ENCODE measurements at places on chromosomes 11 and 22.

DNA sequence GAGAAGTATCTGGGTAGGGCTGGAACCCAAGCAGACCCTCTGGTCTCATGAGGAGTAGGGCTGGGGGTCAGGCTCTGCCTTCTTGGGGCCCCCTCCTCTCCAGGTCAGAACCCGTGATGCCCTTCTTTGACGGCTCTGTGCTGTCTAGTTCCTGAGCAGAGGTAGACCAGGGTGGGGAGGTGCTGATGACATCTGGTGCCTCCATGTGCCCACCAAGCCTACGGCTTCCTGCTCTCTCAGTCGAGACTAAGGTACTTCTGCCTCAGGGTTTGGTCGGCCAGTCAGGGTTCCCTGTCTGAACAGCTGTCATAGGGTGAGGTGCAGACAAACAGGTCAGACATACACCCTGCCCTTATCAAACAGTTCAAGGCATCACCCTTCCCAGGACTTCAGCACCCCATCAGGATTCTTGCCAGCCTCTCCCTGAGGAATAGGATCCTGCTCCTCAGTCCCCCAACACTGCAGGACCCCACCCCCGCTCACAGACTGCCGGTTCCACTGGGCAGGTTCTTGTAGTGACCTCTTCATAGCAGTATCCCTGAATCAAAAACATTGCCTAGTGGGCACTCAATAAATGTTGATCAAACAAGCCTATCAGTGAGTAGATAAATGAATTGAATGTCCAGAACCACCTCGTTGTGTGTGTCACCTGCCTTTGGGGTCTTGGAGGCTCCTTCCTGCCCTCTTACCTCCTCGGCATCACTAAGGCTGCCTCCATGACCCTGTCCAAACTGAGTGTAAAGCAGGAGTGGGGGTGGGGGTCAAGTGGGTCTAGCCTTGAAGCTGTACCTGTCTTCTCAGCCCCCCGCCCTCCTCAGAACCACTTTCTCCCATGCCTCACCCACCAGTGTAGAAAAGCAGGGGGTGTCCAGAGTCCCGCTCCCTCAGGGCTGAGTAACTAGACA, 158.2 kb downstream of the BUD13 start:
- DNase-seq: no peak

DNA sequence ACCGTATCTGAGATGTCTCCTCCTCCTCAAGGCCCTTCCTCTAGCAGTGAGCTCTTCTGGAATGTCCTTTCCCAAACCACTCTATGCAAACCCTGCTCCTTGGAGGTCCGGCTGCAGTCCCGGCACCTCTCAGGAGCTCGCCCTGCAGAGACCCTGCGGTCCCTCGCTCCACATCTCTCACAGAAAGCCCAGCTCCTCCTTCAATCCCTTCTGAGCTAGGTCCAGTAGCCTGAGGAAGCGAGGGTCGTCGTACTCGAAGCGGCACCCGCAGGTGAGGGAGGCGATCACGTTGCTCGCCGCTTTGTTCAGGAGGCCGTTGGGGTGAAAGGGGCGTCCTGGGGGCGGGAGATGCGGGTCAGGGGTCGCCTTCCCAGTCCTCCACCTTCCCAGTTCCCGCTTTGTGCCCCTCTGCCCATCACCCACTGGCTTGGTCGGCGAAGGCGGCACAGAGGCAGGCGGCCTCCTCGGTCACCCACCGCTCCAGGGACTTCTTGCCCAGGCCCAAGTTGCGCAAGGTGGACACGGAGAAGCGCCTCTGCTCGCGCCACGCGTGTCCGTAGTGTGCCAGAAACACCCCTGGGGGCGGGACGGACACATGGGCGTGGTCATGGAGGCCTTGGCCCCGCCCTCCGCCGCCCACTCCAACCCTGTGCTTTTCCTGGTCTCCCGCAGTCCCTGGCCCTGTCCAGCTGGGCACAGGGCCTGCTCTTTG, 21.5 kb upstream of the CYP2D6 start:
- no peak for DNase-seq

- DNase-seq: no peak
Measured at GRCh38 chr22:43004362-43005035, 10.4 kb downstream of the PACSIN2 start.

DNA sequence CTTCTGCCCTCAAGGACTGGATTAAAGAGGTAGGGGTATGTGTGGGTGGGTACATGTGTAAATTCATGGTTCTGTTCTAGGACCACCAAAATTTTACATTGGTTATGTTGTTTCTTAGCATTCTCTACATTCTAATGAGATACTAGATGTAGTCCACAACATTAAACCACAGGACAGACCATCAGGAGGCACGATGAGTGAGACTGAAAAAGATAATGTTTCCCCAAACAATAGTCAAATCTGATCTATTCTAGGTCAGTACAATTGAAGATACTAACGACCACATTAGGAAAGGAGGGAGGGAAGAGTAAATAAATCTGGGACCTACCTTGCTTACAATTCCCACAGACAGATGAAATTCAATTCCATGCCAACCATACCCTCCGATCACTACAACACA, 42.2 kb downstream of the MRTFA start:
- DNase-seq: no peak

DNA sequence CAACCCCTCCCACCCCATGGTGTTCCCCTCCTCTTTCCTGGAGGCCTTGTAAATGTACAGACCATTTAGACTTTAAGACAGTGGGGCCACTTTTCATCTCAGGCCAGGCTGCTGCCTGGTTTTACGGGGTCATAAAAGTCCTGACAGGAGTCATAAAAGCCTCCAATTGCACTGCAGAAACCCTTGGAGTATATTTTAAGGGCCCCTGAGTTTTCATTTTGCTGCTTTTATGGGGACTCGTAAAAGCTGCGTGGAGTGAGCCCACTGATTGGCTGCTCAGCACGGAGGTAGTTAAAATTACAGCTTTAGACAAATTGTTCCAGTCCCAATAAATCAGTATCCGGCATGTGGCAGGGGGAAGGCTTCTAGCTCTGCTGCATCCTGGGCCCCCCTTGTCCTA, 627.6 kb downstream of the NTM start:
- no peak for DNase-seq

- DNase-seq: no peak
Measured at GRCh38 chr11:104663190-104664140, 234.8 kb downstream of the CASP12 start.

GRCh38 chr11:23181022-23181807, 320.9 kb upstream of the CCDC179 start:
- no peak for DNase-seq

DNA sequence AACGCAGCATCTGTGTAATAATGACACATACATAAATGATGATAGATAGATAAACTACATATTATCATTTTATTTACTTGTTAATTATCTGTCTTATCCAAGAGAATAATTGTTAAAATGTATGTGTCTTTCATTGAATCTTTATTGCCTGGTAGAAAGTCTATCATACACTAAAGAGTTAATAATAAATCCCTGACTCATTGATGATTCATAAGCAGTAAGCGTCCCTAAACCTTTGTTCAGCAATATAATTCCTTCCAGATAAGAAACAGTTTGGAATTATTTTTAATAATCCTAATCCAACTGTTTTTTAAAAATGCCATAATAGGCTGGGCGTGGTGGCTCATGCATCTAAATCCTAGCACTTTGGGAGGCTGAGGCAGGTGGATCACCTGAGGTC, 655.6 kb upstream of the CNTN5 start:
- no peak for DNase-seq
